ENCODE measurements at places on chromosomes 2 and 18.

DNA sequence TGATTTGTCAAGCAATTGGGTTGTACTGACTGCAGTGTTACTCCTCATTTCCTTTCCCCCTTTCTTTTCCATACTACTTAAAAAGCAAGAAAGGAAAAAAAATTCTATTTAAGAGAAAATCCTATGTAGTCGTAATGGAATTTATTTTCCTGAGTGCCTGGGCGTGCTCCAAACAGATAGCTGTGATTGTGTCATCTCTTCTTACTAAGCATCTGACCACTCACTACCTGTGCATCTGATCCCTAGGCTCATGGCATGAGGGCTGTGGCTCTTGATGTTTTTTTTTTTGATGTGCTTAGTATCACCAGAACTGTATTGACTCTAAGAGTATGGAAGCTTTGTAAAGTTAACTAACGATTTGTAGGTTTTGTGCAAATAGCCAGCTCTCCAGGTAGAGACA lies 19.0 kb downstream of the CRIM1 start:
- DNase-seq: no peak

DNA sequence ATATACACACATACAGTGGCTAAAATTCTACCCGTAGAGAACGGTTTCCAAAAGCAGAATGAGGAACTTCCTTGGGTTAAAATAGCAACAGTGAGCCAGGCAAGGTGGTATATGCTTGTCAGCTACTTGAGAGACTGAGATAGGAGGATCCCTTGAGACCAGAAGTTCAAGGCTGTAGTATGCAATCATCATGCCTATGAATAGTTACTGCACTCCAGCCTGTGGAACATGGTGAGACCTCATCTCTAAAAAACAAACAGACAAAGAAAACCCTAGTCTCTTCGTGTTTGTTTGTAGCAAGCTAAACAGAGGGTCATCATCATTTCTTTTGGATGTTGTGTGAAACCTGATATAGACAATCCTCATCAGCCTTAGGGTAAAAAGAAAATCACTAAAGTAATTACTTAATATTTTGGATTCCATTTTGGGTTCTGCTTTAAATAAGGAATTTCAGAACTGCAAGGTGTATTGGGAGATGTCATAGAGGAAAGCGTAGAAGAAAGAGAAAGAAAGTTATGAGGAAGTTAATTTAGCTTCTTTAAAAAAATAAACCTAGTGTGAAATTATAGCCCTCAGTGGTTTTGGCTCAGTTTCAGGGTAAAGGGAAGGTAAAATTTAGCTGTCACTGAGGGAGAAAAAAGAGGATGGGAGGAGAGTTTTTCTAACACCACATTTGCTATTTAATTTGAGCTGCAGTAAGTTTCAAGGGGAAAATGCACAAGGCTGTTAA lies 46.5 kb downstream of the PLEK start:
- DNase-seq: no peak

DNA sequence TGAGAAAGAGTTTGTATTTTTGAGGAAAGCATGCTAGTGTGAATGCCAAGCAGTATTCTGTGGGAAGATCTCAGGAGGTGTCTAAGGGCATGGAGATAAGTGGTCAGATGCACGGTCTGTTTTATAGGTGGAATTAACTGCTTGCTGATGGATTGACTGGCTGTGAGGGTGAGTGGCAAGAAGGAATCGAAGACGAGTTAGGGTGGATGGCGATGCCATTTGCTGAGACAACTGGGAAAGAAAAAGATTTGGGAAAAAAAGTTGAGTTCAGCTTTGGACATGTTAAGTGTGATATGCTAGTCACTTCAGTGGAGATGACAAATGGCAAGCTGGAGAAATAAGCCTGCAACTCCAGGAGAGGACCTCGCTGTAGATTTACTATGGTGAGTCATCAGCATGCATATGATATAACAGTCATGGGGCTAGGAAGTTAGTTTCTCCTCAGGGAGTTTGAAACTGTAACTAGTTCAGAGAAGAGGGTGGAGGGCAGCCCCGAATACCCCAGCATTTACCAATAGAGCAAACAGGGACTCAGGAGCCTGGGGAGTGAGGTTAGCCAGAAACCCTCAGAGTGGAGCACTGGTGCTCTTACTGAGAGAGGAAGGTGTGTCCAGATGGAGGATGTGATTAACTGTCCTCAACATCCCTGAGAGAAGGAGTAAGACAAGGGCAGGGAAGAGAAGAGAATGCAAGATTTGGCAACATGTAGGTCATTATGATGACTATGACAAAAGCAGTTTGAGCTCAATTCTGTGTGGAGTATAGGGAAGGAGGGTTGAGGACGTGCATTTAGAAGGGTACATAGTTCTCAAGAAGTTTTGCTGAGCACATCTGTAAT lies 2.0 kb upstream of the HK2 start:
- no peak for DNase-seq

GRCh38 chr2:182050333-182051135 lies 64.9 kb downstream of the PPP1R1C start:
- DNase-seq: no peak

- no peak for DNase-seq
Observed at GRCh38 chr2:196170213-196170605, 1.2 kb downstream of the STK17B start.

DNA sequence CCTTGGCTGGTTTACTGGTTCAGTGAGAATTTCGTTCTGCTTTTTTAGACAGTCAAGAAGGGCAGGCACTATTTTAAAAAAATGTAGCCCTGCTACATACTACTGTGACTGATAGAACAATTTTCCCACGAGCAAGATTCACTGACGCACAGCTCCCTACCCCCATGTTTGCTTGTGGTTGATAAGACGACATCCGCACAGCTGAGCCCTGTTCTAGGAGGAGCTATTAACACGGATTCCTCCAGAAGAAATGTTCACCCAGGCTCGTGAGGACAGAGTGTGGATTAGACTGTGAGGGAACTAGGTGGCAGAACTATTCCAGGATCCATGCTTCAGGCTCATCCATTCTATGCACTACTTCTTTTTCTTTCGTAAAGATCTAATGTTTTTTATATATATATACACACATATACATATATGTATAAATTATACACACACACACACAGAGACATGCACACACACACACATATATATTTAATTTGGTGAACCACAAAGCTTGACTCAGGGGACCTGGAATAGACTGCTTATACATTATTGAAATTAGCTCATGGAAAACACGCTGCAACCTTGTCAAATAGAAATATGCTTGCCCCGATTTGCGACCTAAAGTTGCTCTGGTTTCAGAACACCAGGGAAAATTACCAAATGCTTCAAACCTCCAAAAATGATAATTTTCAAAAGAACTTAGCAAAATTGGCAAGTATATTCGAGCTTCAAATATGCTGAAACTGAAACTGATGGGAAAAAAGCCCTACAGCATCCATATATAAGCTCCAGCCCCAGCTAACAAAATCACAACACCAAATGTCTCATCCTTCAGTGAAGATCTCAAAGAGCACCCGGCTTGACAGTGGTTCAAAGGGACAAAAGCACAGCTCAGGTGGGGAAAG lies 370.4 kb downstream of the SOCS6 start:
- peak; percentile 28 for DNase-seq

GRCh38 chr2:3007135-3007534 lies 370.5 kb downstream of the EIPR1 start:
- no peak for DNase-seq

DNA sequence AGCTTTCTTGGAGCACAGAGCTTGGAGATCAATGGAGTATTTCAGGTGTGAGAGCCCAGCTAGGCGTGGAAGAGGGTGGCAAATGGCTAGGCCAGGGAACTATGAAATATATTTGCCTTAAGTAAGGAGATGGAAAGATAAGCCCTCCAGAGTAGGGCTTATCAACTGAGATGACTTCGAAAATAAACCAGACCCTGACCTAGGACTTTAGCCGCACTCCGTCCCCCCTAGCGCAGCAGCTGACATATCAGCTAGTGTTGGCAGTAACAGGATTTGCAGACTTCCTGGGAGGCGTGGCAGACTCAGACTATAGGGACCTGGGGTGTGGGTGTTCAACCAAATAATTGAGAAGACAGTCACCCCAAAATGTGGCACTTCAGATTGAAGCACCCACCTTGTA lies 127.7 kb upstream of the EPAS1 start:
- DNase-seq: no peak

GRCh38 chr2:236317938-236318396 lies 53.8 kb upstream of the ASB18 start:
- no peak for DNase-seq

- no peak for DNase-seq
Observed at GRCh38 chr2:86519349-86519748, 43.9 kb downstream of the CHMP3 start.

DNA sequence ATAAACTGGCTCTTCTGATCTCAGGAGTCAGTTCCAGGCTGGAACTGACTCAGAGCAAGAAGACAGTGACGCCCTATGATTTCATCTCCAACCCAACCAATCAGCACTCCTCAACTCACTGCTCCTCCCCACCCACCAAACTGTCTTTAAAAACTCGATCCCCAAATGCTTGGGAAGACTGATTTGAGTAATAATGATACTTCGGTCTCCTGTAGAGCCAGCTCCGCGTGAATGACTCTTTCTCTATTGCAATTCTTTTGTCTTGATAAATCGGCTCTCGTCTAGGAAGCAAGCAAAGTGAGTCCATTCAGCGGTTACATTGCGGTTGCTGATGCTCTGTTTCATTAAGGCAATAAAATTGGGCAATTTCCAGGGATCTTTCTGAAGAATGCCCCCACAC lies 1025.3 kb upstream of the CNTNAP5 start:
- no peak for DNase-seq

GRCh38 chr2:15648593-15649525 lies 57.2 kb downstream of the DDX1 start:
- DNase-seq: no peak

DNA sequence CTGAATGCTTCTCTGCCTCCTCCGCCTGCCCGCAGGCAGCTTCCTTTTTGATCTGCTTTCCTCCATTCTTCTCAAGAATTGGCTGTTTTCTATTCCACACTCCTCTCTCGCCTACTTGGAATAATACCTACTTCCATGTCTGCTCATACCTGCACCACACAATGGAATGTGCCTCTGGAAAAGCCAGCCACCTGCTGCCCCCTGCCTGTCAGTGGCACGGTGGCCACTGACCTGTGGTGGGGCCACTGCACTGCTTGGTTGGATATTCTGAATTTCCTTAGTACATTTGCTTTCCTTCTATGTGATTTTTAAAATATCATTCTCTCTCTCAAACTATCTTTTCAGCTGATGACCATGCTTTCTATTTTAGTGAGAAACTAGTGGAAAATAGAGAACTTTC lies 406.9 kb downstream of the DCDC2C start:
- no peak for DNase-seq

- no peak for DNase-seq
Observed at GRCh38 chr2:28277466-28277865, 115.2 kb upstream of the FOSL2 start.

DNA sequence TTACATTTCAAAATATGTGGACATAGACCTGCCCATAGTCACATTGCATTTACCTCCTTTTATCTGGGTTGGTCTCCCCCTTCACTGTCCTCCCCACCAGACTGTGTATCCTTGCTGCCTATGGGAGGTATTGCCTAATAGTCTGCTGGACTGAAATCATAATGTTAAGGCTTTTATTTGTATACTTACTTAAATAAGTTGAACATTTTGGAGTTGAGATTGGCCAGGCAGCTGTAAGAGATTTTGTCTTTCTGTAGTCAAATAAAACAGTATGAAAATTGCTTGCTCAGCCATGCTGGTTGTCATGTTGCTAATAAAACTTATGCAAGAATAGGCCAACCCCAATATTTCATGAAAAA lies 280.9 kb downstream of the PTPRM start:
- DNase-seq: no peak

GRCh38 chr2:95179451-95179850 lies 13.8 kb downstream of the ZNF2 start:
- no peak for DNase-seq

DNA sequence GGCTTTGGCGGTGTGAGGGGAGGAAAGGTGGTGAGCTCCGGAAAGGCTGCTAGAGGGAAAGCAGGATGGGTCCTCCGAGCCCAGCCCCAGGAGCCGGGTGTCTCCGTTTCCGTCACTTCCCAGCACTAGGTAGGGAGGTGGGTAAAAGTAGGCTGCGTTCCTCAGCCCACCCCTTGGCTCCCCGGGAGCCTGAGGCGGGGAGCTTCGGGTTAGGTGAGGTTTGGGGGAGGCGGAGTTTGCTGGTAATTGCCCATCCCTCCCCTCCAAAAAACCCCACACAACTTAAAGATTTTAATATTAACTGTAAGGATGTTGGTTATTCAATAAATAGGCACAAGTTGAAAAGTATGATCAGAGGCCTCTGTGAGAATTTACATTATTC lies 552 bp upstream of the ATF2 start:
- DNase-seq: no peak

DNA sequence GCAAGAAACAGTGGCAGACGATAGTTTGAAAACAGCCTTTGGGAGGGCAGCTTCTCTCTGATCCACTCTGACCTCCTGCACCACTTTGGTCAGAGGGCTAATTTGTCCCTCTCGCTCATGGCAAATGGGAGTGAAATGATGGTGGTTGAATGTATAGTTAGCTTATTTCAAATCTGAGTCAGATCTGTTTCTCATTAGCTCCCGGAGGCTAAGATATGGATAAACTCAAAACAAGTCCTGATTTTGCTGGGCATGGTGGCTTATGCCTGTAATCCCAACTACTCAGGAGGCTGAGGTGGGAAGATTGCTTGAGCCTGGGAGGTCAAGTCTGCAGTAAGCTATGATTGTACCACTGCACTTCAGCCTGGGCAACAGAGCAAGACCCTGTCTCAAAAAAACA lies 145.0 kb downstream of the ALK start:
- DNase-seq: no peak

- no peak for DNase-seq
Observed at GRCh38 chr2:234719116-234719716, 222.3 kb upstream of the ARL4C start.

- no peak for DNase-seq
Observed at GRCh38 chr2:37664231-37664643, 7.2 kb downstream of the CDC42EP3 start.

- no peak for DNase-seq
Observed at GRCh38 chr18:69626643-69627242, 226.1 kb downstream of the DOK6 start.

- no peak for DNase-seq
Observed at GRCh38 chr2:96091141-96091710, 25.1 kb downstream of the ADRA2B start.

DNA sequence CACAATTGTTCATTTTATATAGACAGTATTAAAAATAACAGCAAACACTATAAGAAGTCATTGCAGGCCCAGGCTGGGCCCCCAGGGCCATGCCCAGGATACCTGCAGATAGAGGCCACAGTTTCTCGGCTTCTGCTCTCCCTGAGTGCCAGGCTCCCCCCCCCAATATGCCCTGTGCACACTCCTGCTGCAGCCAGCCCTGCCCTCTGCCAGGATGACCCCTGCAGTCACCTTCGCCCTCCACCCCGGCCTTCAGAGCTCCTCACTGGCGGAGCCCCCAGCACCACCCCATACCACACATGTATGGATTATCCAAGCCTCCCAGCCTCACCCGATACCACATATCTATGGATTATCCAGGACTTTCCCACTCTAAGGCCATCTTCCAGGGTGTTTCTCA lies 104.5 kb downstream of the TPO start:
- no peak for DNase-seq

GRCh38 chr2:86624267-86624547 lies 542 bp upstream of the RNF103 start:
- no peak for DNase-seq
